ENCODE measurements at places on chromosomes 6 and 20.

- no peak for DNase-seq
These were observed 178.8 kb downstream of the SCP2D1 start for GRCh38 chr20:18992418-18992817.

GRCh38 chr6:14002176-14002947, 77.6 kb downstream of the RNF182 start:
- no peak for DNase-seq

DNA sequence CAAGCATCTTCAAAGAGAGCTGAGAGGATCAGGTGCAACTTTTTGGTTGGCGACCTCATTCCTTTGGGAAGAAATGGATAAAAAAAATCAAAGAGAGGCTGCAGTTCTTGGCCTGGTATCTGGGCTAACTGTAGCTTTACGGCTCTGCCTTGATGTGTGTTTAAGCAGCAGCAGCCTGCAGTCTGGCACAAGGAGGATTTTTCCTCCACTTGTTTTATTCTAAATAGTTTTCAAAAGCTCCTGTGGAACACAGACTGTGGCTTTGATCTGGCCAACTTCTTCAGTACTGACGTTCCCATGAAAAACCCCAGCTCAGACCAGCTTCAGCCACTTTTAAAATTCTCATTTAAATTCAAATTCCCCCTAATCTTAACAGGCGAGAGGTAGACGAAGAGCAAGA, 137.3 kb downstream of the HDGFL1 start:
- no peak for DNase-seq

GRCh38 chr6:129959358-129959930, 58.9 kb upstream of the L3MBTL3 start:
- no peak for DNase-seq

DNA sequence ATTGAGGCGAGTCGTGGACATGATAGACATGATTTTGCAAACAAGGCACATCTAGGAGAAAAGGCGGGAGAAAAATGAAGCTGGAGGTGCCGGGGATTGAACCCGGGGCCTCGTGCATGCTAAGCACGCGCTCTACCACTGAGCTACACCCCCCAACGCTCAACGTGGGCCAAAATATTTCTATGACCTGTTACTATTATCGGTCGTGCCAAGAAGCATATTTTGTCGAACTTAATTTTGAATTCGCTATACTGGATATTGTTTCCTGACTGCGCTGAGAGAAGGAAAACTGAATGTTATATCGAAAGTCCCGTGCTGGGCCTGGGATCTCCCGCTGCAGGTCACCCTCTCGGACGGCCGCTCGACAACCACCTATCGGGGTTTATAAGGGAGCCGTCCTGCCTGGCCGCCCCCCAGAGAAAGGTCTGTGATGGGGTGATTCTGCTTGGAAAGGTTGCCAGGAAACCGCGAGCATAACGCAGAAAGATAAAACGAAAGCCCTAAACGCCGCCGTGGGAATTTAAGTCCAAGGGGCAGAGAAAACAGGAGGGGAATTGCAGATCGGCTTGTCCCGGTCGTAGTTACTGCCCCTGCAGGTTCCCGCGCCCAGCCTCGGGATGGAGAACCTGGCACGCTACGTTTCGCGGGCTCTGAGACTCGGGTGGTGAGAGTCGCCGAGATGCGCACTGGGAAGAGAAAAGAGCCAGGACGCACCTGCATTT, 60.0 kb downstream of the TRIM27 start:
- peak; percentile 84 for DNase-seq

- DNase-seq = no peak
These were observed 434.2 kb upstream of the CDH4 start for GRCh38 chr20:60817891-60818290.

DNA sequence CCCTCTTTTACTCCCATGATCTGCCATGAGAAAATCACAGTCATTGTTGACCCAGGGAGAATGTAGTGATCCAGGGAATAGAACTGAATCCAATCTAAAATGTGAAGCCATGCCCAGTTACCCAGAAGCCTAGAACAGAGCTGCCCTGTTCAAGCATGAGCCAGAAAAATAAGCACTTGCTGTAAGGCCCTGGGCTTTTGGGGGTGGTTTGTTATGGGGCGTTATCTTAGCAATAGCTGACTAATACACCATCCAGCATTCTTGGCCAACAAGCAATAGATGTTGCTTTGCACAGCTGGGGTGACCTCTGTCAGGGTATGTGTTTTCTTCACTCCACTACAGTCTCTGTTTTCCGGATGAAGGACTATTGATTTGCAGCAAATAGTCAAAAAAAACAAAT, 120.4 kb downstream of the ZFP64 start:
- no peak for DNase-seq

- no peak for DNase-seq
These were observed 33.9 kb downstream of the HLA-A start for GRCh38 chr6:29976253-29976587.

DNA sequence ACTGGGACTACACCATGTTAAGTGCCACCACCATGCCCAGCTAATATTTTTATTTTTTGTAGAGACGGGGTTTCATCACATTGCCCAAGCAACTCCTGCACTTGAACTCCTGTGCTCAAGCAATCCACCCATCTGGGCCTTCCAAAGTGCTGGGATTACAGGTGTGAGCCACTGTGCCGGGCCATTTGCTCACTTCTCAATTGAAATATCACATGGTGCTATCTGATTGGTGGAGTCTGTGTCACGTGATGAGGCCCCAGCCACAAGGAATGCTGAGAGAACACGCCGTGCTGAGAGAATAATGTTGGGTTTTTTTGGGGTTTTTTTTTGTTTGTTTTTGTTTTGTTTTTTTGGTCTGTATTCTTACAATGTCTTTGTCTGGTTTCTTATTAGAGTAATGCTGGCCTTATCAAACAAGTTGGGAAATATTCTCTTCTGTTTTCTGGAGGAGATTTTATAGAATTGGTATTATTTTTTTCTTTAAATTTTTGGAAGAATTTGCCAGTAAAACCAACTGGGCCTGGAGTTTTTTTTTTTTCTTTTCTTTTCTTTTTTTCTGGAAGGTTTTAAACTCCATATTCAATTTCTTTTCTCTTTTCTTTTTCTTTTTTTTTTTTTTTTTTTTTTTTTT, 183.2 kb upstream of the KCNG1 start:
- no peak for DNase-seq

DNA sequence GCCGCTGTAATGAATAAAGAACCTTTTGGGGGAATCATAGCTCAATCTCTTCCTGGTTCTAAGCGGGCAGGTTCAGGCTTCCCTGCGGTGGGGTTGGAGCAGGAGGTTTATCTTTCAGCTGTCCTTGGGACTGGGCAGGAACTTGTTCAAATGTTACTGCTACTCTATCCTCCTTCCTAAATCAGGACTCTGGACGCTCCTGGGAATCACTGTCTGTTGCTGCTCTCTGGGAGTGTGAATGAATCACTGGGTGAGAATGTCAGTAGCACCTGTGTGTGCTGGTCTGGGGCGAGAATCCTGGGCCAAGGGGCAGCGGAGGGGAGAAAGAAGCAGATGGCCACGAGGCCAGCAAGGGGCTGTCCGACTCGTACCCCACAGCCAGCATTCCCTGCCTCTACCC, 65.4 kb upstream of the ZNFX1 start:
- no peak for DNase-seq

- no peak for DNase-seq
These were observed 62.6 kb downstream of the CBFA2T2 start for GRCh38 chr20:33552519-33552918.

DNA sequence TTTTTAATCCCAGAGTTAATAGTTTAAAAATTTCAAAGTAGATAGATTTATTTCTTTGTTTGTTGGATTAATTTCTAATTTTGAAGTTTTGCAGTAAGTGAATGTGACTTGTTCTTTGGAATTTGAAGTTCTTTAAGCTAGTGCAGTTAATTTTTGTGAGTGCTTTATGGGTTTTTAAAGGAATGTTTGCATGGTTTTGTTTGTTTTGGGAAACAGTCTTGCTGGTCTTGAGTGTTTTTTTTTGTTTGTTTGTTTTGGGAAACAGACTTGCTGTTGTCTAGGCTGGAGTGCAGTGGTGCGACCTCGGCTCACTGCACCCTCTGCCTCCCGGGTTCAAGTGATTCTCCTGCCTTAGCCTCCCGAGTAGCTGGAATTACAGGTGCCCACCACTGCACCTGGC, 9.5 kb downstream of the PANK2 start:
- DNase-seq = no peak

GRCh38 chr6:76814496-76815458, 648.5 kb downstream of the HTR1B start:
- DNase-seq = no peak

DNA sequence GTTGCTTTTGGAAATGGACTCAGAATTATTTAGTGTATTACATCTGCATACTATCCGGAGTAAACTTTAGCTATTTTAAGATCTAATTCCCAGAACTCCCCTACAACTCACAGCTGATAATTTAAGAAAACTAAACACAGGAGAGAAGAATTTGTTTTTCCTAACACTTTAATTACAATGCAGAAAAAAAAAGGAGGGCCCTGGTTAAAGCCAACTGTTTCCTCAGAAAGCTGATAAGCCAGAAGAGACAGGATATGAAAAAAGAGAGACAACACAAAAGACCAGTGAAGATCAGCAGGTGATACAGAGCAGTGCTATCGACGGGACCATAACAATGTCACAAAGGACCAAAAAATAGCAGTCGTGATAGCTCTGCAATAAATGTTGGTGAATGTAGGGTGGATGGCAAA, 5.8 kb downstream of the IFNGR1 start:
- DNase-seq = no peak

DNA sequence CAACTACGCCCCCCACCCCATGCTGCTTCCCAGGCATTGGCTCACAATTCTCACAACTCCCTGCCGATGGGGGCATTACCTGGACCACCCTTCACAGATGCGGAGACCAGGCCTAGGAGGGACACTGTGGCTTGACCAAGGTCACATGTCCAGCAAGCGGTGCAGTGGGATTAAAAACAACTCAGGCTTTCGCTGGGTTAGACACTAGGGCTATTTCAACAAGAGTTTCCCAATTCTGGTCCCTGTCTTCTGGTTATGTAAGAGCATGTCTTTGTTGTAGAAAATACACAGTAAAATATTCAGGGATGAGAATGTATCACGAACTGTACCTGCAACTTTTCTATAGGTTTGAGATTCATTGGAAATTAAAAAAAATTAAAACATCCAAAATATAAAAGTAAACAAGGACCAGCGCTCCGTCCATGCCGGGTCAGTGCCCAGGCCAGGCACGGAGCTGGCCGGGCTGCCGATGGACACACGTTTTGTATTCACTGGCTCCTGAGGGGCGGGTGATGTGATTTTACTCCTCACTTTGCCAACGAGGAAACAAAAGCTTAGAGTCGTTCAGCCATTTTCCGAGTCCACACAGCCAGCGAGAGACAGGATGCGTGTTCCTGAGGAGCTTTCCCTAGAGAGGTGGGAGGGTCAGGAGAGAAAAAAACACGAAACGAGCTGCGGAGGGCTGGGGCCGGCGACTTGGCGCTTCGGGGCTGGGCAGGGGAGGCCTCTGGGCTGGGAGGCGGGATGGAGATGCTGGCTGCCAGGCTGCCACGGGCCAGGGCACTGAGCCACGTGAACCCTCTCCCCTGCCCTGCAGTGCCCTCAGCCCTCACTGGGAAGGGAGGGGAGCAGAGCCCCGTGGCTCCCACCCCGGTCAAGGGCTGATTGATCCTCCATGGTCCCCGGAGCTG, 17.1 kb upstream of the VSTM2L start:
- no peak for DNase-seq

DNA sequence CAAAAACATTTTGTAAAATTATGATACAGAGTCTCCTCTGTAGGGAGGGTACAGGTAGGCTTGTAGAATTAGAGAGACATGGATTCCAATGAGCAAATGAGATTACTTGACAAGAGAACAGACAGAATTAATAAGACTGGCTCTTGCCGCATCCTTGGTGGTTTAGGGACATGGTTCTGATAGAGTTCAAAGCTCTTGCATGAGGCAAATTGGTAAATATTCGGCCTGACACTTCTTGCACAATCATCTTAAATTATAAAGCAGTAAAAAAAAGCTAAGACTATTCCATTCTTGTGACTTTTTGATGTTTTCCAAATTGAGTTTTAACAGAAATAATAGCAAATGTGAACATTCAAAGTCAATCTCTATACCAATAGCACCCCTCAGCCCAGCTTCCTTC, 14.9 kb upstream of the KLHL31 start:
- DNase-seq = no peak

DNA sequence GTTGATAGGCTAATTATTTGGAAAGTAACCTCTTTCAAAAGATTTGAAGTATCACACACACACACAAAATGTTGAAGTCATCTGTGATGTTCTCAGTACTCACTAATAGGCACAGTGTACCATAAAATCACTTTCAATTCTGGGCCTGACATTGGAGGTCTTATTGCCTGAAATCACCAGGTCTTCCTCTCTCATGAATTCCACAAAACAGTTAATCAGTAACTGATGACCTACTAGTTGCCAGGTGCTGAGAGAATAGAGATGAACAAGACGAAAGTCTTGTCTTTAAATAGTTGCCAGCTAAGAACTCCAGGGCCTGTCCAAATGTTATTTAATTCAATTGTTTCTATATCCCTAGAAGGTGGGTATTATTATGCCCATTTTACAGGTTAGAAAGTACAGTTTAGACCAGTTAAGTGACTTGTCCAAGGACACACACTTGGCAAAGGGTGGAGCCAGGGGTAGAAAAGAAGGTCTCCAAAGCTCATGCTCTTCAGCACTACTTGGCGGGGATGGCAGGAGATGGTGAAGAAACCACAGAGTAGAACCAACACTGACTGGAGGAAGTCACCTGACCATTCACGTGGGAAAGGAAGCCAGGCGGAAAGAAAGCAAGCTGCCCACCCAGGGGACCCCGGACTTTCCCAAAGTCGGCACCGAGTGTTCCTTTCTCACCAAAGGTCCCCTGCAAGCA, 116.4 kb downstream of the KIF6 start:
- DNase-seq = no peak

GRCh38 chr6:150723857-150724256, 124.2 kb downstream of the PLEKHG1 start:
- no peak for DNase-seq

DNA sequence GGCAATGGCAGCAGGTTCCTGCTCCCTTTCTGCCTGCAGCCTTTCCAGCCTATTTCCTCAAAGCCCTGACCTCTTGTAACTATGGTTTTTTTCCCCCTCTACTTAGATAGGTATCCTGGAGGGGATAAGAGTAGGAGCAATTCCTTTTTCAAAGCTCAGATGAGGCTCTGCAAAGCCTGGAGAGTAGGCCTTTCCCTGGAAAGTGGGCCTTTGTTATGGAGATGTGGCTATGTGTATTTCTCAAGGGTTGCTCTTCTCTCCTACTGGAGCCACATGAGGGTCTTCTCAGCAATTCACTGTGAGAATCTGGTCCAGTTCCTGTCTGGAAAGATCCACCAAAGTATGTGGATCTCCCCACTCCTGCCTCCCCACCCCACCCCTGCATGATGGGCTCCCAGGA, 96.0 kb downstream of the DTD1 start:
- DNase-seq = no peak

- no peak for DNase-seq
These were observed 129.6 kb downstream of the CD24 start for GRCh38 chr6:106844930-106845329.
